ENCODE measurements at places on chromosomes 7 and 10.

- no peak for DNase-seq
Observed at GRCh38 chr10:122727426-122727825, 27.8 kb upstream of the C10orf120 start.

DNA sequence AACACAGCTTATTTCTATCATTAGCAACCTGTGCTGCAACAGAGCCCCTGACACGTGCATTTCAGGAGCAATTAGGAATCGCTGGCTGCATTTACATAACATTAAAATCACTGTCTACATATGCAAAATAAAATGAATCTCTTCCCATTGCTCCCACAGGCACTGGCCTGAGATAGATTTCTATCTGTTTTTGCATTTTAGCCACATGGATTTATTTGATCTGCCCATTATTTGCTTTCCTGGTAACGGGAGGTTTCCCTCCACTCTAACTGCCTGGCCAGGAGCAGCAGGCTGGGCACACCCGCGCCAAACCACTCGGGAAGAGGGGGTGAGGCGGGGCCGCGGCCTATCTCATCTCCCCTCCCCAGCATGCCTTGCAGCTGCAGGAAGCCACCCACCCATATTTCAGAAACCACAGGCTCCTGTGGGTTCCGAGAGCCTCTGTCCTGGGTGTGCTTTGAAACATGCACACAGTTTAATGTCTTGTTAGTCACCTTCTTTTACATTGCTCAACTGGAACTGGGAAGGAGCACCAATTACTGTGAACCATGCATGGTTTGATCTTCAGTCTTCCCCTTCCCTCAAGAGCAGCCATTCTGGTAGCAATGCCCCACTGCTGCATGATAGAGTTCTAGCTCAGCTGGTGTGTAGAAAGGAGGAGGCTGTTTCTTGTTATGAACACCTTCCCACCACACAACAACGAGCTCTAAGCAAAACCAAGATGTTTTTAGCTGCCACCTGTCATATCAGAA lies 37.7 kb upstream of the IKZF1 start:
- DNase-seq: no peak

- DNase-seq: no peak
Observed at GRCh38 chr10:73357166-73357565, 1.5 kb downstream of the CFAP70 start.

DNA sequence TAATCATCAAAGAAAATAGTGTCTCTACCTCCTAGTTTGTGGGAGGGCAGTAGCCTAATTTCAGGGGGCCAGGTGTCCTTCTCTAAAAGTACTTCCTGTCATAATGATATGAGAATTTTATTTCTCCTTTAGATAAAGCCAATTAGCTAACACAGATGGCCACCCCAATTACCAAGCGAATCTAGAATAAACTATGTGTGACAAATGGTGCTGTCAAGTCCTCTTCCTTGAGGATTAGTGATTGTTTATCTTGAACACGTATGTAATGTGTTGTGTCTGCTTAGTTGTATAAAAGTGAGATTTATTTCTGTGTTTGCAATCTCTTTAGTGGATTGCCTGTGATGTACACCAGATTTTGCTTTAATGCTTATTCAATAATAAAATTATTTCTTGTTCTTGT lies 1120.0 kb downstream of the SORCS1 start:
- DNase-seq: no peak

DNA sequence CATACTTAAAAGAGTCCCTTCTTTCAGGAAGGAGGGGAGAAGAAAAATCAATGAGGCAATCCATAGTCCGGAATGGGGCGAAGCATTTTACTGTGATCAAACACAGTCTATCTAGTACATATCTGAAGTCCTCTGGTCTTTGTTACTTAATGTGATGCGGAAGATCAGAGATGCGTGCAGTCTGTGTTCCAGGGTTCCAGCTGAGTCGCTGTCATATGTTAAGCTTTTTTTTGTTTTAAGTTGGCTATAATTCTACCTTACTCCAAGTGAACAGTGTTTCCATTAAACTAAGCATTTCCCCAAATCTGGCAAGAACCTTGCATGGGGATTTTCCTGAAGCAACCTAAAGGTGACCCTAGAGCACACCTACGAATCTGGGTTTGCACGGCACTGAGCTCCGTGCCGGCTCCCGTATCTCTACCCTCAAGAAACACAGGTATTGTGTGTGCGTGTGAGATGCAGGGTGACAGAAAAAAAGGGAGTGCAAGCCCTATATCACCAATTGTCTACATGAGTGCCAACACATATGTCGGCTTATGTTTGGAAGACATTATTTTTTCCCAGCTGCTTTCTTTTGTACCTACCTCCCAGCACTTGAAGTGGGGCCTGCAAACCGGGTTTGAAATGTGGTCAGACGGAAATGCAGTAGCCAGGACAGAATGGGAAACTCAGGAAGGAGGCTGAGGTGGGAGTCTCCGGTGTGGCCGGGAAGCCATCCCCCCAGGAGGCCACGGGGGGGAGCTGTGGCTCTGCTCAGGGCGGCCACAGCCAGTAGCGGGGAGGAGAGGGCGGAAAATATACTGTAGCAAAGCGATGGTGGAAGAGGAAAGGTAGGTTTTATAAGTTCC lies 435.8 kb upstream of the MGMT start:
- DNase-seq: no peak

DNA sequence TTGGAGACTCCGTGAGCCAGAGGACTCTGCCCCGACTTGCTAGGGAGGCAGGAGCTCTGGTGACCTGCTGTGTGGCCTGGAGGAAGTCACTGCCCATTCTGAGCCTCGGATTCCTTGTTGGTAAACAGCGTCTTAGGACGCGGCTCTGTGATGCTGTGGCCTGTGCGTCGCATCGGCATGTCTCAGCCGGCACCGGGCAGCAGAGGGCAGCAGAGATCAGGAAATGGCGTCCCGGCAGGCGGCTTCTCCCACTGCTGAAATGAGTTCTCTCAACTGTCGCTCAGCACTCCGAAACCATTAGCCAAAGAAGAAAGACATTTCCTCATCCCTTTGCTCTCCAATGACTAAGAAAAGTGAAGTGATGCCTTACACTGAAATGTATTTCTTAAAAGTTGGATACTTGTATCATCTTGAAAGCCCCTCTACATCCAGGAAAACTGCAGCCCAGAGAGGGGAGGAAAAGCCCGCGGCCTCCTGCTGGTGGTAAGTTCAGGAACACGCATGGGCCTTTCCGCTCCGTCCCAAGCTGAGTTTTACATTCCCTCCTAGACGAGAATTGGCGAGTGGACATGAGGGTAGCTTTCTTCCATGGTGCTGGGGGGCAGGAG lies 91.7 kb downstream of the WDR11 start:
- DNase-seq: no peak

DNA sequence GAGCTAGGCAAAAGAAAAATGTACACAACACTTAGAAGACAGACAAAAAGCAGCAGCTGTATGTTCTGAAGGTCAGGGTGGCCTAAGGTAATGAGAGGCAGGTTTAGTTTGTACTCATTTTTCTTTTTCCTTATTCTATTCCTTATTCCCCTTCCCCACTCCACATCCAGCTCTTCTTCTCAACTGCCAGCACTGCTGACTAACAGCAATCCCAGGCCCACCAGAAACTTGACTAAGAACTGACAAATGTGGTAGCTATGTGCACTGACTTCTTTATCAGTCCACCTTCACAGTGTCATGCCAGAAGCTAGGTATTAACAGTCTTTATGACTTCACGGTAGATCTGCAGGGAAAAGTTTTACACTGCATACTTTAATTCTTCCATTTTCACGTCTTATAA lies 6.1 kb downstream of the COPG2 start:
- DNase-seq: no peak

- DNase-seq: no peak
Observed at GRCh38 chr7:156219307-156220077, 407.2 kb upstream of the SHH start.

GRCh38 chr10:14507176-14507575 lies 176.5 kb upstream of the FRMD4A start:
- DNase-seq: peak; percentile 88

DNA sequence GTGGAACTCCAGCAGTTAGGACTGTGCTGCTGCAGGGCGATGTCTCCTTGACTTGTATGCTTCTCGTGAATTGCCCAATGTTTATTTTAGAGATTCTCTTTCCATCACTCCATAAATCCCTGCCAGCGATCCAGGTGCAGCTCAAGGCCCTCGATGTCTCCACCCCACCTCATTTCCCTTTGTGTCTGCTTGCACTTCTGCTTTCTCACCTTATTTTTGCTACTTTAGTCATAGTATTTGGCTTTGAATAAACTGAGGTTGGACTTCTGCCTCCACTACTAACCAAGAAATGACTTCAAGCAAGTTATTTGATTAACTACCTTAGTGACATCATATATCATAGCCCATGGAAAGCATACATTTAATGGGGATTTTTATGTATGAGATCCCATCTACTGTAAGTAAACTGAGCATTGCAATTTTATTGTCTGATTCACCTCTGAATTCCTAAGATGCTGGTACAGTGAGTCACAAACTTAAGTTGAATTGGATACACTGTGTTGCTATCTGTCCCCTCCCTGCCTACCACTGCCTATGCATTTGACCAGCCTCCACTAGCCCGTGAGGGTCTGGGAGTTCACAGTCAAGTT lies 255.8 kb downstream of the ABCA13 start:
- peak; percentile 2 for DNase-seq

DNA sequence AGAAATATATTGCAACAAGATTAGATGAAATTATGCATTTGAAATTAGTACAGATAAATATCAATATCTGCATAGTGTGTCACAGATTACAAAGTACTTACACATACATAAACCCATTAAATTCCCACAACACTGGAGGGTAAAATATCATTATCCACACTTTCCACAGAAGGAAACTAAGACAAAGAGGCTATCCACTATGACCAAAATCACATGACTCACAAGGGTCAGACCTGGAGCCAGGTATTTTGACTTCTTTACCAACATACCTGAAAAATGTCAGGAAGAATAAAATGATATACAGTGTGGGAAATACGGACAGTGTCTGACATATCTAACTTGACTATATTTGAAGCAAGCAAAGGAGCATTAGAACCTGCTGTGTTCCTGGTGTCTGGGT lies 34.1 kb downstream of the HYCC1 start:
- DNase-seq: no peak

DNA sequence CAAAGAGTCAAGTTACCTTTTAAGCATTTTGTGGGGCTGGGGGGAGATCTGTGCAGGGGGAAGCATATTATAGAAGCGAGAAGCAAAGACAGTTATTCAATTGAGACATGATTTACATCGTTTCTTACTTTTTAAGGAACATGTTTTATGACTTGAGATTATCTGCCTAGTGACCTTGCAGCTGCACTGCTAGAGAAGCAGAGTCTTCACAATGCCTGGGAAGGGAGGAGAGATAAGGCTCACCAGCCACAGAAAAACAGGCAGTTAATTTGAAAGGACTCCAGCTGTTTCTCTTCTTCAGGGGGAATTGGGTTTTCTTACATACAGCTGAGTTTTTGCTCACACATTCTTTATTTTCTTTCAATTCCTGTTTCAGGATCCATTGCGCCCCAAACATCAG lies 31.0 kb downstream of the PHYH start:
- DNase-seq: no peak

GRCh38 chr7:116176226-116176625 lies 34.1 kb upstream of the TES start:
- DNase-seq: no peak

DNA sequence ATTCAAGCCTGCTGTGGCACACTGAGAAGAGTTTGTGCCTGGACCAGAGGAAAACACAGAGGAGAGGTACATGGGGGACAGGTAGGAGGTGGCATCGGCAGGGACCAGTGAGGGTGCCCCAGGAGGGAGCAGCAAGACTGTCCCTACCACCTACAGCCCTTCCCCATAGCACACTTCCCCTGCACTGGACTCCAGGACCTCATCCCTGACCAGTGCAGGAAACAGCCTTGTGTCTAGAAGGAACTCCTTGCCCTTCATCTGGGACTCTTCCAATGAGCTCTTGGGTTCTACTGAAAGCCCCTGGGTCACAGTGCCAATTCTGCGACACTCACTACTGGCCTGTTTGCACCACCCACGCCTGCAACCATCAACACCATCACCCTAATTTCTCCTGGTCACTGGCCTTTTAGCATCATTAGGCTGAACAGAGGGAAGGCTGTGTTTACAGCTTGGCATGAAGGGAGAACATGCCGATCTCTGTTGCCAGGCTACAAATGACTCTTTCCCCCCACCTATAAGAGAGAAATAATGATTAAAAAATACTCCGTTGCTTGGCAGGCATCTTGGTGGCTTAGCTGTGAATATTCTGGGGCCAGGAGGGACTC lies 371.9 kb upstream of the ZMIZ1 start:
- DNase-seq: no peak

All from NCI-H774 (cell line).